ENCODE measurements at places on chromosomes 4 and X.

DNA sequence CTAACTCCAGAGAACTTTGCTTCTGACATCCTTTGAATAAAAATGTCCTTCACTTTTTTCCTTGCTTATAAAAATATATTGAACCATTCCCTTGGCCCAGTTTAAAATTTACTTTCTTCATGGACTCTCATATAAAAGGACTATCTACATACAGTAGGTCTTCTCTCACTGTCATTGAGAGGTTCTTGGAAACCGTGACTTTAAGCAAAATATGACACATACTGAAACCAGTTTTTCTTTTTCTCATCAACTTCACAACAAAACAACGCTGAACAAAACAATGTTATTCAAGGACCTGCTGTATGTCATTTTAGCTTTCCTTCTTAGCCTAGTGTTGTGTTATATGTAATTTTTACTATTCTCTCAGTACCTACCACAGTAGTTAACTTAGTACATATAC is 496.8 kb downstream of the CENPC start:
- no peak for DNase-seq

- peak; percentile 70 for DNase-seq
These were observed 301.7 kb downstream of the ADGRL3 start for GRCh38 chr4:61501812-61502211.

GRCh38 chr4:168815379-168816345 is 194.4 kb downstream of the CBR4 start:
- no peak for DNase-seq

- no peak for DNase-seq
These were observed 28.9 kb downstream of the SPANXD start for GRCh38 chrX:141669689-141670088.

DNA sequence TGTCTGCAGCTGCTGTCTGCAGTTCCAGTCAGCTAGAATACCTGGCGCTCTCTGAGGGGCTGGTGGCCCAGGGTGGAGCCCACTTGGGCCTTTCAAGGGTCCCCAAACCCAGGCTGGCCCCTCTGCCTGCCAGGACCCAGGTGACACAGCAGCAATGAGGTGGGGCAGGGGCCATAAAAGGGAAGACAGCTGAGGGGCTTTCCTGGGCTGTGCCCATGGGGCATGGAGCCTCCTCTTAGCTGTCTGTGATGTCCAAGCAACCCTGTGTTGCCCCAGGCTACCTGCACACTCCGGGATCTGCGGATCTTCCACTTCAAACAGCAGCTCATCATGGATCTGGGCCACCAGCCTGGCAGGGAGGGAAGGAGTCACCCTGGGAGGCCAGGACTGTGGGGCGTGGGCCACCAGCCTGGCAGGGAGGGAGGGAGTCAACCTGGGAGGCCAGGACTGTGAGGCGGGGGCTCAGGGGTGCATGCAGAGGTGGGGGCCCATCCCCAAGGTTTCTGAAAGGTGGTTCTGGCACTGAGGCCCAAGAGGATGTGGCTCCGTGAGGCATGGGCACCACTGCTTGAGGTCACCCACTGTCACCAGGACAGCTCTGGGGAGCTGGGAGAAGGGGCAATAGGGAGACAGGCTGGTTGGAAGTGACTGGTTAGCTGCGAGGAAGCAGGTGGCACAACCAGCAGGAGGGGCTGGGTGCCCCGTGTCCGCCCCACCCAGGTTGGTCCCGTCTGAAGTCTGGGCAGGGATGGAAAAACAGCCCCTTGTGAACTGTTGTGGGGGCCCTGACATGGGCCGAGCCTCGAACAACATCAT is 16.3 kb downstream of the NAT8L start:
- no peak for DNase-seq

DNA sequence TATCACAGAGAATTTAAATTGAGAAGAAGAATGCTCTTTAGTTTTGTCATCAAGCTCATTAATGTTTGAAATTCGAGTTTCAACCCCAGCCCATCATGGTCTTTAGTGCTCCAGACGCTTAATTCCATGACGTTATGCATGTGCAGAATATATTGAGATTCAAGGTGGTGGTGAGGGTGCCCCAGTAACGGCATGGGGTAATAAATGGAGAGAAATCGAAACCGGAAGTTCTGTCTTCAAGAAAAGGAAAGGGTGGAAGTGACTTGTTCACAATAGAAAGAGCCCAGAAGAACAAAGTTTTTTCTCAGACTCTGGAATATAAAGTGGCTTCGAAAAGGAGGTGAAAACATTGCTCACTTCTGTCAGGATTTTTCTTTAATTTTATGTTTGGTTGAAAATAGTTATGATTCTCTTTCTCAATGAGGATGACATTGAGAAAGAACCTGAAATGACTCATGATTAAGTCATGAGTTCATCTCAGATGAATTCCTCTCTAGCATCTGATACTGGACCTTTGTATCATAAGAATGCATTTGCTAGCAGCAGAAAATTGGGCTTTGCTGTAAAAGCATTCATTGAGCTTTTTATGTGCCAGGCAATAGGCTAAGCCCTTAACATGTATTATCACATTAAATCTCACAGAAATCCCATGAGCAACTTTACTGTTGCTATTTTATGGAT is 779 bp upstream of the DDX60L start:
- DNase-seq: no peak

Measured in C1 segment of cervical spinal cord (tissue), 14 donors.